GM06990 (cell line): ENCODE measurements at places on chromosomes 7 and 10.
A peak's percentile ranks its signal among the peaks of the same experiment; 100 is the strongest.

DNA sequence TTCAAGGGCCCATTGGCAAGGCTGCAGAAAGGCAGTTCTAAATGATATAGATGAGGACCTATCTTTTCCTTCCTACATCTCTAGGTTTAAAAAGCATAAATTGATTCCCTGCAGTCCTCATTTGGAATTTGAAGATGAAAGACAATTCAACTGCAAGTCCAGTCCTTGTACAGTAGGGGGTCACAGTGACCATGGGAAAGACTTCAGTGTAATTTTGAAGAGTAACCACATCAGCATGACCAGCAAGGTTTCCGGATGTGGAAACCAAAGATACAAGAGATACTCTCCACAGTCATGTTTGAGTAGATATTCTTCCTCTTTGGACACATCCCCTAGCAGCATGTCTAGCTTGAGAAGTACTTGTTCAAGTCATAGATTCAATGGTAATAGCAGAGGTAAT, 539.3 kb upstream of the TEX47 start:
- DNase-seq: no peak

DNA sequence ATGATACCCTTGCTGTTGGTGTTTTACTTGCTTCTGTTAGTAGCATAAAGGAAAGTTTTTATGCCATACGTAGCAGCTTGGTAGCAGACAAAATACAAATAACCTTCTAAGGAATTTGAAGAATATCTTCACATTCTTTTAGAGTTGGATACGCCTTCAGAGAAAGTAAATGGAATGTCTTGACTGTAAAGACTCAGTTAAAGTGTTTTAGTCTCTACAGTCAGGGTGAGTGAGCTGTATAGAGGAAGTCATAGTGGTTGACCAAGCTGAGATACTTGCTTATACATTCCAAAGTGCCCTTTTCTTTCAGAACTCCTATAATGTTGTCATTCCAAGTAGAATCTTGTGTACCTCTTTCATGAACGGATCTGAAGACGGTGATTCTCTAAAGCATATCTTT, 37.7 kb downstream of the RABGEF1 start:
- DNase-seq: no peak

DNA sequence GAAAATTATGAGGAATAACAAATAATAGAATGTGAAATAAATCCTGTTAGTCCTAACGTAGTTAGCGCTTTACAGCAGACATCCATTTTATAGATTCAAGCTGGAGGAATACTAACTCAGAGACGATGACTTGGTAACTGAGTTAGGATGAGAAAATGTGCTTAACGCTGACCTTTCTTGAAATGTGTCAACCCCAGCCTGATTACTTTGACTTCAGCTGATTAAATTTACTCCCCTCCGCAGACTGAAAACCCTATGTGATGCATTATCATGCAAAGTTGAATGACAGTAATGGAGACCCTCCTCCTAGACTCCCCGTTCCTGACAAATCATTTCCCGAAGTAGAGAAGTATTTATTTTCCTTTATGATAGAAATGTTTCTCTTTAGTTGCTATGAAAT, 54.5 kb downstream of the WDFY4 start:
- no peak for DNase-seq

GRCh38 chr10:71236286-71236685, 23.9 kb downstream of the UNC5B start:
- no peak for DNase-seq

- no peak for DNase-seq
These were observed 7.0 kb downstream of the WDR91 start for GRCh38 chr7:135204341-135204749.

DNA sequence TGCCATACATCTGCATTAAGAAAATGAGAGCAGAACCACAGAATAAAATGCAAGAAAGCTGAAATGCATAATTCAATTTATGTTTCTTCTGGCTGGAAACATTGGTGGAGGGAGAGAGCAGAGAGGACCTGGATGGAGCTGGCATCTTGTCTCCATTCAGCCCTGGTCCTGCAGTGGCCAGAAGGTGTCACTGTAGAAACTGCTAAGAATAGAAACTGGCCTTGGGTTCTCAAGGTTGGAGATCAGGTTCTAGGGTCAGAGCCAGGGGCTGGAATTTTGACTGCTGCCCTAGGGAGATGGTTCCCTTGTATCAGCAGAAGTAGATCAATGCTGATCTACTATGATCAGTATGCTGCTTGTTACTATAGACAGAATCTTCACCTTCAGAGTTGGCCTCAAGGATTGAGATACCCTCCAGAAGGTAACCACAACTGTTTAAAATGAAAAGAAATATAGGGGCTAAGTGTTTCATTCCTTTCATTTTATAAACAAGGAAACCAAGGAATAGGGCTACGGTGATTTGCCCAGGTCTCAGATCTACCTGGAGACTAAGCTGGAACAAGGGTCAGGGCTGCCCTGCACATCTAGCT, 13.1 kb downstream of the TAS2R41 start:
- no peak for DNase-seq

DNA sequence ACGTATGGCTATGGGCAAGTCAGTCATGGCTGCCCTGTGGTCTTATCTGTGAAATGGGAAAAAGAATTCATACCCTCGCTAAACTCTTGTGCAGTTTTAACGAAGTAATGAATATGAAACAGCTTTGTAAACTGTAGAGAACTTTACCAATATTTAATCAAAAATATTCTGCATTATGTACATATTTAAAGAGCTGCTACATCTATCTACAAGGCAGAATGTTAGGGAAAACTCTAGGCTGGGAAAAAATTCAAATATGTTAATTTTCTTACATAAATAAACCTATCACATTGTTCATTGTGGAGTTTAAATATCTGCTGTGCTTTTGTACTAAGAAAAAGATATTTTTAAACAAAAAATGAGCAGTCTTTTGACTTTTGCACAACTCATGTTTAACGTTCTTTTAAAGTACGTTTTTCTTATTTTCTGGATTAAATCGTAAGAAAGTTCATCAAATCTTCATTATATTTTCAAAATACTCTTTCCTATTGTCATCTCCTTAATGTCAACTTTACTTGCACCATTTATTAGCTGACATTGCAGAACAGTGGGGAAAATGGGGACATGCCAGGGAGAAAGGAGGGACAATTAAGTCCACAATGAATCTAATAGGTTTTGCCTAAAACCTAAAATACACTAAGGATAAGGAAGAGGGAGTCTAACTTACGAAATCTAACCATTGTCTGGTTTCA, 57.5 kb downstream of the ICA1 start:
- no peak for DNase-seq

- DNase-seq: no peak
These were observed 490.8 kb downstream of the KCNMA1 start for GRCh38 chr10:77146712-77147336.

- DNase-seq: no peak
These were observed 236.2 kb downstream of the FGFR2 start for GRCh38 chr10:121362026-121362425.

GRCh38 chr10:7471720-7472367, 61.0 kb upstream of the SFMBT2 start:
- peak; percentile 84 for DNase-seq

DNA sequence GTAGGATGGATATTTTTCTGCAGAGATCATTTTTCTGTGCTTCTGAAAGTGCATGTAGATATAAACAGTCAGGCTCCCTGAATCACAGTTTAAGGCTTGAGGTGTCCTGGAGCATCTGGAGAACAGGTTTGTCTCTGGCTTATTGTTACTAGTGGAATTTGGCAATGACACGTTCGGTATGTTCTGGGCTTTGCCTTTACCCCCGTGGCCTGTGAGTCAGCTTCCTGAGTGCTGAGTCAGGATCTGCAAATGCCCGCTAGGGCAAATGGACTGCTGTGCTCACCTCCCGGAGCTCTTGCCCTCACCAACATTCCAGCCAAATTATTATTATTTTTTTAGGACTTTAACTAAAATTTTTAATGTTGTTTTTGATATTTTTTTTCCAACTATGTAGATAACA, 192.5 kb upstream of the PRSS1 start:
- no peak for DNase-seq

DNA sequence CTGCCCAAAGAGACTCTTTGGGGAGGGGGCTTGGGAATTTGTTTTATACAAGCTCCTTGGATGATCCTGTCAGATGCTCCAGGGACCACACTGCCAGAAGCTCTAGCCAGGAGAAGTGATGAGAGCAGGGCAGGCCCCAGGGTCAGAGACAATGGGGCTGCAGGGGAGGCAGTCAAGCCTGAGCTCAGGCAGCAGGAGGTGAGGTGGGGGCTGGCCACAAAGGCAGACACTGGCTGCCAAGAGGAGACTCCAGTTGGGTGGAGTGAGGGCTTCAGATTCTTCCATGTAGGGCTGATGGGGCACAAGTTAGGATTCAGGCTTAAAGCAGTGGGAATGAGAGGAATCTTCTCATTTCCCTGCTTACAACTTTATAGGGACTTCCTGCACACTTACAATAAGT, 35.6 kb upstream of the LOXL4 start:
- DNase-seq: no peak

GRCh38 chr10:114629824-114630730, 28.0 kb downstream of the ABLIM1 start:
- no peak for DNase-seq

GRCh38 chr7:52670608-52671225, 364.7 kb upstream of the POM121L12 start:
- no peak for DNase-seq

- no peak for DNase-seq
These were observed 65.7 kb upstream of the TBX20 start for GRCh38 chr7:35319606-35320005.

- peak; percentile 47 for DNase-seq
These were observed 67.6 kb downstream of the STK17A start for GRCh38 chr7:43650457-43651052.

GRCh38 chr7:74292757-74293576, 3.8 kb downstream of the CLIP2 start:
- DNase-seq: no peak

- peak; percentile 79 for DNase-seq
These were observed 175.2 kb upstream of the TNRC18 start for GRCh38 chr7:5598769-5599371.

GRCh38 chr10:14624600-14624999, 150.1 kb downstream of the FAM107B start:
- no peak for DNase-seq

DNA sequence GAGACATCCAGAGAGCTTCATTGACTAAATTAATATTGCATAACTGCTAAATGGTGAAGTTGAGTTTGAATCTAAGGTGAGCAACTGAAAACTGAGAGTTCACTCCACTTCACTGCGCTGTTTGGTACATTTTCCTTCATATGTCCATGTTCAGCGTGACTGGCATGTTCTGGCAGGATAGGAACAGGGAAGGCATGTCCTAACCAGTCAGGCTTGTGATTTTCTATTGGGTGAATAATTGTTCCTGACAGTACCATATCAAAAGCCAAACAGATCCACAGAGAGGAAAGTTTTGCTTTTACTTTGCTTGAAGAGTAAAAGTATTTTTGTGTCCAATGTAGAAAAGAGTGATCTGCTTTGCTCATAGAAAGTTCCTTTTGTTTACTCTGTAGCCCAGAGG, 53.2 kb downstream of the WDFY4 start:
- no peak for DNase-seq

DNA sequence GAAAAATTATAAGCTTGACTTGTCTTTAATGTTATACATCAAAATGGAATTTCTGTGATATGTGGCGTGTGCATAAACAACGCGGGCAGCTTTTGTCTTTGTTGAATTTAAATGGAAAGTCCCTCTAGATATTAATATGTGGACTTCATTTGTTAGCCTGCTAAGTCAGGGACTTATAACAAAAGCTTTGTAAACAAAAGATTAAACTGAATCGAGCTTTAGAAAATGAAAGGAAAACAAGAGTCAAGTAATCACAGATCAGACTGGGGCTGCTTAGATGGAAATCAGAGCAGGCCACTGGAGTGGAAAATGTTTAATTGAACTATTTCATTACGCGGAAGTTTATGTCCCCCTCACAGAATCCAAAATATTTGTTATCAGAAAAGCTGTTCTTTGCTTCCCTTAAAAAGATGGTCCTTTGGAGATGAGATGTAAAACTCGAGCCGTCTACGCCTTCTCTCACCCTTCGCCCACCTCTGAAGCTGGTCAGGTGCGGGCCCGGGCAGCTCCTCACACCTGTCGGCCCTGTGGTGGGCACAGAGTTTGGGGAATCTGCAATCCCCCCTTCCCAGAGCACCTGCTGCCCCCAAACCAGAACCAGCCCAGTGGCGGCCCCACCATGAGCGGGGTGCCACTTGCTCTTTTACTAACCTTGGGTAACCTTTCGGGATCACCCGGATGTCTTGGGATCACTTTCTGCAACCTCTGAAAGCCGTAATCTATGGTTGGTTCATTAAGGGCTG, 116.2 kb downstream of the EBF3 start:
- no peak for DNase-seq

- DNase-seq: no peak
These were observed 35.4 kb downstream of the PAPSS2 start for GRCh38 chr10:87695074-87695473.

DNA sequence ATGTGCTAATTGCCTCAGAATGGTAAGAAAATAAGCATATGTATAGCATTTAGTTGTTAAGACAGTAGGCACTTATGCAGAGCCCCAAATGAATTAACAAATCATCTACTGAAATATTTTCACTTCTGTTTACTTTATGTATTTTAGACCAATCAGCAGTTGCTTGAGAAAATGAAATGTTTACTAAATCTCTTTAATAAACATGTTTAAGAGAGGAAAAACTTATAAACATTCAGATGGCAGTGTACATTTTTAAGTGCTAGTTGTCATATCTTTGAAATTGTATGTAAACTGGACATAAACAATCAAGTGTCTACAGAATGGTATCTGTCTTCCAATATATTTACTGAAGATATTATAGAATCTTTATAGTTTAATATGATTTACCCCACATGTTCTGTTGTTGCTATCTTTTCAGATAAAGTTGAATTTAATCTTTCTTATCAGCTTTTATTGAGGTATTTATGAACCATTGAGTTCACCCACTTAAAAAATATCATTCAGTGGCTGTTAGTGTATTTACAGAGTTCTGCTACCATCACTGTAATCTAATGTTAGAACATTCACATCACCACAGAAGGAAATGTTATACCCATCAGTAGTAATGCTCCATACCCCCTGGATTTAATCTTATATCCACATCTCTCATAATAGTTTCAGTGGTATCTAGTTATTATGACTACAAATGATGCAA, 264.3 kb downstream of the ADK start:
- DNase-seq: no peak

- no peak for DNase-seq
These were observed 316.3 kb downstream of the TNS3 start for GRCh38 chr7:47265621-47266020.

- peak; percentile 19 for DNase-seq
These were observed 152.2 kb downstream of the TMEM178B start for GRCh38 chr7:141225916-141226618.
